GM04503 (cell line): ENCODE measurements at places on chromosomes 7 and 10.

DNA sequence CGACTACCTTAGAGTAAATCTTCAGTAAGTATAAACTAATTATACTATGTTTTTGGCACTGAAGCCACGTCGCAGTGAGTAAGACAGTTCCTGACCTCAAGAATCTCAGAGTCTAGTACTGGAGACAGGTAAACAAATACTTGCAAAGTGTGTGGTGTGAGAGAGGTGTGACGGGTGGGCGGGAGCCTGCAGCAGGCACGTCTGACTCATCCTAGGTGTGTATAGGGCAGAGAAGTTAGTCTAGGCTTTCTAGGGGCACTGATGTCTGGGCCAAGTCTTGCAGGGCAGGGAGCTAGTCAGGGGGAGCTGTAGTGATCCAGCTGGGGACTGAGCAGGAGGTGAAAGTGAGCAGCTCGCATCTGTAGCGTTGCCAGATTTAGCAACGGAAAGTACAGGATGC is 35.9 kb upstream of the SFTPD start:
- no peak for DNase-seq

- DNase-seq: no peak
Measured at GRCh38 chr7:49438281-49438680, 335.2 kb upstream of the VWC2 start.

DNA sequence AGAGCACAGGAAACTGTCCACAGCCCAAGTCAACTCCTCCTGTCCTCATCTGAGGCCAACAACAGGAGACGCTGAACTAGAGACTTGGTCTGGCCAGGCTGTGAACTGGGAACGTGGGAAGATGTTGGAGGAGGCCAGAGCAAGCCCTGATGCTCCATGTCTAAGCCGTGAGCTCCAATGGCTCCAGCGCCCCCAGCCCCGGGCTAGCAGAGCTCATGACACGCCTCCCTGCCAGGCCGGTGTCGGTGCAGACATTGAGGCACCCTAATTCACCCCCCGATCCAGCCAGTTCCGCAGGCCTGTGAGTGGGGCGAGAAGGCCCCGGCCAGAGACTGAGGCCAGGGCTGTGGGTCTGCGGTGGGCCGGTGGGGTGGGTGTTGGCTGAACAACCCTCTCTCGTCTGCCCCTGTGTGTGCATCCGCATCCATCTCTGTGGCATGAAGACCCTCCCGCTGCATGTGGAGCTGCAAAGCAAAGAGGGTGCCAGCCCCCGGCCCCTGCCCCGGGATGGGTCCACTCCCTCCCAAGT is 109.3 kb upstream of the MACROH2A2 start:
- no peak for DNase-seq

- DNase-seq: no peak
Measured at GRCh38 chr7:107253599-107253998, 84.8 kb downstream of the HBP1 start.

GRCh38 chr7:3859431-3859830 is 558.4 kb downstream of the SDK1 start:
- DNase-seq: no peak

DNA sequence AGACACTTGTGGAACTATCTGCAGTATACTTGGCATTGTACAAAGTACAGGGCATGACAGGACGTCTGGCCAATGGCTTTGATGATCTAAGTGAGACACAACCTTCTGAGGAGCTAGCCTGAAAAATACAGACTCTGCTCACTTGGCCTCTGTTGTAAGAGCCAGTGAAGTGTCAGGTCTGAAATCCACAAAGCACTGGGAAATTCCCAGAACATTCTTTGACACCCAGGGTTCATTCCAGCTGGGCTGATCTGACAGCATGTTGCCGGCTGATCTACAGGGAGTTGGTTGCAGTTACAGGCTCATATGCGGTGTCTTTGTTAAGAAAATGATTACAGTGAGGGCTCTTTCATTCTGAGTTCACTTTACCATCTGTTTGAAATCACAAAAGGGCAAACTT is 354.6 kb downstream of the PHF14 start:
- DNase-seq: no peak

- no peak for DNase-seq
Measured at GRCh38 chr7:22786290-22786932, 36.2 kb downstream of the TOMM7 start.
